AG10803 (cell line): ENCODE measurements at places on chromosomes 6 and 20.

DNA sequence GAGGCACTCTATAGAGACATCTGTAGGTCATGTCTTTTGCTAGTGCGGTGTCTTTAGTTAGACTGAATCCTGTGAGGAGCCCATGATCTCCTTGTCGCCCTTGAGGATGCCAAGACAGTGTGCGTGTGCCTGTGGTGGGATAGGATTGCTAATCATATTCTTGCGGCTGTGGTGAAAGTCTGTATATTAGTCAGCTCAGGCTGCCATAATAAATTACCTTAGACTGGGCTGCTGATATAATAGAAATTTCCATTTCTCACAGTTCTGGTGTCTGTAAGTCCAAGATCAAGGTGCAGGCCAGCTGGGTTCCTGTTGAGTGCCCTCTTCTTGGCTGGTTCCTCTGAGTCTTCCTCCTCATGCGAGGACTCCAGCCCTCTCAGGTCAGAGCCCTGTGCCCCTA is 141.2 kb downstream of the JARID2 start:
- peak; percentile 52 for DNase-seq

DNA sequence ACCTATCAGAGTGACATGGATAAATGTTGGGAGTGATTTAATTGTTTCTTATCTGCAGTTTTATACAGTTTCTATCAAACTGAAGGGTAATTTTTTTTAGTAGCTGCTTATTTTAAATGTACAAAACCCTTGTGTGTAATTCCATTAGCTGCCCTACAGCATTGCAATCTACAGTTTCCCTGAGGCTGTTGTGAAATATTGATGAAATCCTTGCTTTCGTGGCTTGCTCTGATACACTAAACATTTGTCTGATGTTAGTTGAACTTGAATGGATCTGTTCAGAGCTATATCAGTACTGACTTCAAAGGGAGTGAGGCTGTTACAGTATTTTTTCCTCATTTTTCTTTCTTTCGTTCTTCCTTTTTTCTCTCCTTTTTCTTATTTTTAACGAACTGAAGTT is 255.4 kb downstream of the TSHZ2 start:
- peak; percentile 38 for DNase-seq

DNA sequence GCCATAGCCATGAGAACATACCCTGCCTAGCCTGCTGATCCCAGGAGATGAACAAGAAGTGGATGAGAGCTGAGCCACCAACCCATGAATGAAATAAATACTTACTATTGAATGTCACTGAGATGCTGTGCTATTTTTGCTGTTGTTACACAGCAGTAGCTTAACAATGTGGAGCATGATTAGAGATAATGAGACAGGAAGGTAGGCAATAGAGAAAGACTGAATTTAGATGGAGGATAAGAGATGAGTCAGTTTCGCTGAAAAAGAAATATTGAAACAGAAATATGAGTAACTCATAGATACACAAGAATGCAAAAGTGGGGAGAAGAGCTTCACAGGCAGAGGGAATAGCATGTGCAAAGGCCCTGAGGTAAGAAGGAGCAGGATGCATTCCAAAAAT is 94.9 kb upstream of the TOP1 start:
- no peak for DNase-seq

- DNase-seq = no peak
Measured at GRCh38 chr6:116265041-116265829, 11.4 kb upstream of the TSPYL4 start.

GRCh38 chr20:37727957-37728634 is 34.3 kb downstream of the CTNNBL1 start:
- DNase-seq = peak; percentile 30

DNA sequence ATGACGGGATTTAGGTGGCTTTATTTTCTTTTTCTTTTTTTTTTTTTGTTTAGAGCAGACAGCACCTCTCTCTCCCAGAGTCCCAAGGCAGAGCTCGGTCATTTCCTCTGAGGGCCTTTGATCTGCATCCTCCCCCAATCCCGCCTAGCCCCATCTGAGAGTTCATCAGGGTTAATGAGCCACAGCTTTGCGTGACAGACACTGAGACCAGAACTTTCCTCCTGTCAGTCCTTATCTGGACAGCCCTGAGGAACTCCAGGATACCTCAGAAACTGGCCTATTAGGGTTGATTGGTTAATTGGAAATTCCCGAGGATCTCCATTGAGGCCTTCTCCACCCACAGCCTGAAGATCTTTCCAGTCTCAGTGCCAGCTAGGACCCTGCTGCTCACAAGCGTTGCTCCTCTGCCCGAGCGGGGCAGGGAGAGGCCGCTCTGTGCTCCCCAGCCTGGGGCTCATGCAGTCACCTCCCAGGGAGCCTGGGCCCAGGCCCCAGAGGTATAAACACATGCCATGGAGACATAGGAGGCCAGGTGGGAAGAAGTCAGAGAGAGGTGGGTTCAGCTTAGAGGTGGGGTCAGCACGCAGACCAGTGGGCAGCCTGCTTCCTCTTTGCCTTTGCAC is 1.4 kb upstream of the LRRN4 start:
- DNase-seq = no peak

- DNase-seq = no peak
Measured at GRCh38 chr6:119040636-119041035, 37.8 kb downstream of the FAM184A start.

GRCh38 chr20:11266571-11266970 is 592.8 kb upstream of the JAG1 start:
- DNase-seq = no peak

DNA sequence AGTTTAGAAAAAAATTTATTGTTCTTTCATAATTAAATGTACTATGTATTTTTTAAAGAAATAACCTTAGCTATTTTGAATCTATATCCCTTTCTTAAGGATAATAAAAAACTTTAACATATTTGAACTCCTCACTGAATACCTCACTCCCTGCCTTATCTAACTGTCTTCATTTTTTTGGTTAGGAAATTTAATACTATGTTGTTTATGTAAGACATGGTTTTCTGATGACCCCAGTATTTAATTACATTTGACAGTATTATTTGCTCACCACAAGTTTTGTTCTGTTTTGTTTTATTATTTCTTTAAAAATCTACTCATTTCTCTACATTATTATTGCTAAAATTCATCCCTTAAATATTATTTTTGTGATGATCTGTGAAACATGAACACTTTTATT is 394.4 kb upstream of the ADGRB3 start:
- DNase-seq = no peak
